ENCODE measurements at places on chromosomes 5 and 9. TPM values are rescaled to one million over a fixed set of nuclear protein-coding genes. Genes with fewer than 3 reads are reported as not detected.
A peak's percentile ranks its signal among the peaks of the same experiment; 100 is the strongest.

GRCh38 chr9:26856413-26857032 is 36.1 kb downstream of the CAAP1 start:
- no peak overlapping the region for H3K4me3 ChIP-seq
- H3K4me1 ChIP-seq, result no peaks in the 10 kb centered on the region
- H3K36me3 ChIP-seq, result peaks cover 13% of the 10 kb centered on the region

DNA sequence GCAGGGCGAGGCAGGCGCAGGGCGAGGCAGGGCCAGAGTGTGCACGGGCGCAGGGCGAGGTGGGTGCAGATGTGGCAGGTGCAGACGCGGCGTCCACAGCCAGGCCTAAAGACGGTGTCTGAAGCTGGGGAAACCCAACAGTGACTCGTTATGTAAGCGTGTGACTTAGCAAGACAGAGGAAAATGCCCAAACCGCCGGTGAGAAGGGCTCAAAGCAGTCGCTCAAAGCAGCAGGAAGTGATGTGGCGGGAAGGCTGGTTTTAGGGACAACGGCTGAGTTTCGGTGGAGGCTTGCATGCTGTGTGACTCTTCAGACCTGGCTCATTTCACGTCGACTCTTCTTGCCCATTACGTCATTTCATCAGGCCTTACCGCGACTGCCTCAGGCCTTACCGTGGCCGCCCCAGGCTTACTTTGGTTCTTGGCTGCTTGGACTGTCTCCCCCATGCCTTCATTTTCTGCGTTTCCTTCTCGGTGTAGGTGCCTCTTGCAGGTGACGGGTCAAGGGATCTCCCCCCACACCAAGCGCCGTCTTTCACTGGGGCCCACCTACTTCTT is 50.5 kb upstream of the EXOC3 start:
- H3K27me3 ChIP-seq, result no peaks in the 10 kb centered on the region
- DNase-seq, result peak; percentile 48
- H3K27ac ChIP-seq, result peak overlapping the region; percentile 78
- H3K4me1 ChIP-seq, result peaks cover 35% of the 10 kb centered on the region
- no peak overlapping the region for H3K4me3 ChIP-seq

DNA sequence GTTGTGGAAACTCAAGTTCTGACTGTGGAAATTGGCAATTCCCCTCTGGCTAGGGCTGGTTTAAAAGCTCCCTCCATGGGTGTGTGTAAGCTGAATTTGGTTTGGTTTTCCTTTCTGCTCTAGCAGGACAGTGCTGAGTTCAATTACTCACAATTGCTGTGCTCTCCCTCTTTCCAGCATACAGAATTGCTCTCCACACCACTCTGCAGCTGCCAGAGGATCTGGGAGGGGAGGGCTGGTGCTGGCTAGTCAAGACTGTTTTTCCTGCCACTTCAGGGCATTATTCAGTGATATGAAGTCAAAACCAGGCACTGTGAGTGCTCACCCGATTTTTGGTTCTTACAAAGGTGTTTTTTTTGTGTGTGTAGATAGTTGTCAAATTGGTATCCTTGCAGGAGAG is 336.9 kb upstream of the SLC24A2 start:
- no peak overlapping the region for H3K27ac ChIP-seq
- no peak overlapping the region for H3K4me3 ChIP-seq
- no peaks in the 10 kb centered on the region for H3K36me3 ChIP-seq
- no peaks in the 10 kb centered on the region for H3K4me1 ChIP-seq
- no peak for DNase-seq
- peaks cover 3% of the 10 kb centered on the region for H3K27me3 ChIP-seq

- peaks cover 1% of the 10 kb centered on the region for H3K36me3 ChIP-seq
- no peak for DNase-seq
- H3K4me1 ChIP-seq, result peaks cover 9% of the 10 kb centered on the region
- no peak overlapping the region for H3K4me3 ChIP-seq
Observed at GRCh38 chr5:352639-353611, 31.4 kb downstream of the AHRR start.

- no peak overlapping the region for H3K27ac ChIP-seq
- H3K4me1 ChIP-seq, result no peaks in the 10 kb centered on the region
- DNase-seq, result no peak
- H3K27me3 ChIP-seq, result peaks cover 21% of the 10 kb centered on the region
- no peaks in the 10 kb centered on the region for H3K36me3 ChIP-seq
Observed at GRCh38 chr5:4941957-4942830, 197.9 kb upstream of the ADAMTS16 start.

UBE2B gene
- total RNA-seq, result 87.0 TPM

RICTOR gene
- total RNA-seq, result 23.6 TPM

PCDHGB3 gene
- 0.21 TPM for total RNA-seq
